ENCODE measurements at places on chromosomes 2 and 18.
A peak's percentile ranks its signal among the peaks of the same experiment; 100 is the strongest.

DNA sequence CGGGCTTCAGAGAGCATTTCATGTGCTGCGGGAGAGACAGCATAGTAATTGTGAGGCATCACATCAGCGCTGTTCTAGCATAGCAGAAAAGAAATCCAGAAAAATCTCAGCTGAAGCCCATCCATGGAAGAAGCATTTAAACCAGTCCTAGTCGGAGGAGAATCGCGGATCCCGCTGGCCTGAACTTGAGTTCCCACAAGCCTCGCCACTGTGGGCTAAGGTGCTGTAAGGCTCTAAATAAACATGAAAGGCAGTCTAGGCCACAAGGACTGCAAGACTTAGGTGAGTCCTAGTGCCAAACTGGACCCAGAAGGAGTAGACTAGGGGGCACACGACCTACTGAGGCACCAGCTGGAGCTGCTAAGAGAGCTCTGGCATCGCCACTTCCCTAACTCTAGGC, 1225.3 kb upstream of the CHAC2 start:
- no peak for DNase-seq

GRCh38 chr2:219689676-219690628, 62.5 kb downstream of the SLC4A3 start:
- DNase-seq: peak; percentile 78

DNA sequence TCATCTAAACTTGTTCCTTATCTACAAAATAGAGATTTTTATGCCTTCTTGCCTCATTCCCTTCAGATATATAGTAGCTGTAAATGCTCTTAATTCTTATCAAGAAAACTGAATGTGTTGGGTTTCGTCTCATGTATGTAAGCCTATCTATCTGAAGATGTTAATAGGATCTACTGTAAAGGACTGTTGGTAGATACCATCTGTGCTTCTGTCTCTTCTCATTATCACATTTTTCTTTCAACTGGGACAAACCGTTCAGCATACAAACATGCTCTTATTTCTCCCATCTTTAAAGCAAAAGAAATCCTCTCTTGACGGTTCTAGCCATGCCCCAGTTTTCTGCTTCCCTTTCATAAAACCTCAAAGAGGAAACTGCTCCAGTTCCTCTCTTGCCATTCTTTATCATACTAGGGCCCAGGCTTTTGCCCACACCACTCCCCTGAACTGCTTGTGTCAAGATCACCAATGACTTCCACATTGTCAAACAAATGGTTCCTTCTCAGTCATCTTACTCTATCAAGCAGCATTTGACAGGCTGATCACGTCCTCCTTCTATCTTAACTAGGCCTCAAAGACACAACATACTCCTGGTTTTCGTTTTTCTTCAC, 88.7 kb downstream of the ARHGEF33 start:
- DNase-seq: no peak

DNA sequence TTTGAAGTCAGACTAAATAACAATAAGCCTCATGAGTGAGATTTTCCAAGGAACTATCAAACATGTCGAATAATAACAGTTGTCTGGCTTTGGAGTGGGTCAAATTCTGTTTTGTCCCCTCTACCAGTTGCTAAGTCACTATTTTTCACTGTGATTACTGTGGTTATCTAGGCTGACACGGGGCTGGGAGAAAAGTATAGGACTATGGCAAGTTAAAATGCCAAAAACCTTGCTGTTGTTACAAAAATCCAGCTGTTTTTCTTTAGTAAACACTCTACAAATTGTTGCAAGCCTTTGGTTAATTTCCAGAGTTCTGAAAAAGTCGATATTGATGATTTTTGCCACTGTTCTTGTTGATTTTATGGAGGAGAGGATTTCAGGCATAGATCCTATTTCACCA, 1.5 kb downstream of the CFAP210 start:
- no peak for DNase-seq

GRCh38 chr2:62143696-62144095, 52.2 kb upstream of the B3GNT2 start:
- DNase-seq: no peak

DNA sequence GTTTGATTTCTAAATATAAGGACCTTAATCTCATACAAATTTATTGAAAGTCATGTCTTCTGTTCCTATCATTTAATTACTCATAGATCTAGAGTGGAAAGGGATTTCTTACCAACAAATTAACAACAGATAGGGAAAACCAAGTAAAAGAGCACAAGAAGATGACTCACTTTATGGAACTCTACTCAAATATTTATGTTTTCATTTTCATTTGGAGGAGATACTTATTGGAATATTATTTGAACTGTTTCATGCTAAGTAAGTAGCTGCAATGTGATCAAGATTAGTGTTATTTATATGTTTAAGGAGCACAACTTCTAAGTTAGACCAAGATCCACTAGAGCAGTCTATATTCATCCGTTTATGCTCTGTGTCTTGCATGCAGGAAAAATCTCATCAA, 1.3 kb downstream of the NT5C1B start:
- no peak for DNase-seq

GRCh38 chr18:48847807-48848486, 102.8 kb downstream of the SMAD7 start:
- DNase-seq: no peak

DNA sequence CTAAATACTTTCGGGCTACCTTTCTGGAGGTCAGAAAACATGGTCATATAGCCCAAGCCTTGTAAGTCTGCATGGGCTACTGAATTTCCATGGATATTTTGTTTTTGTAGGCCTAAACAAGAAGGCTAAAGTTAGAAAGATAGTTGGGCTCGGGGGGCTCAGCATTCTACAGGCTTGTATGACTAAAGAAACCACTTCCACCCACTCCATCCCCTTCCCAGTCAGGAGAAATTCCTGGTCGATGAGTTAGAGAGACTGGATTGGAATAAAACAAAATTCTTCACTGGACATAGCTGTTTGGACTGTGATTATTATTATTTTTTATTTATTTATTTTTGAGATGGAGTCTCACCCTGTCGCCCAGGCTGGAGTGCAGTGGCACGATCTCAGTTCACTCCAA, 539.4 kb upstream of the TNP1 start:
- DNase-seq: no peak

GRCh38 chr2:241893265-241893664, 23.7 kb downstream of the RTP5 start:
- no peak for DNase-seq

DNA sequence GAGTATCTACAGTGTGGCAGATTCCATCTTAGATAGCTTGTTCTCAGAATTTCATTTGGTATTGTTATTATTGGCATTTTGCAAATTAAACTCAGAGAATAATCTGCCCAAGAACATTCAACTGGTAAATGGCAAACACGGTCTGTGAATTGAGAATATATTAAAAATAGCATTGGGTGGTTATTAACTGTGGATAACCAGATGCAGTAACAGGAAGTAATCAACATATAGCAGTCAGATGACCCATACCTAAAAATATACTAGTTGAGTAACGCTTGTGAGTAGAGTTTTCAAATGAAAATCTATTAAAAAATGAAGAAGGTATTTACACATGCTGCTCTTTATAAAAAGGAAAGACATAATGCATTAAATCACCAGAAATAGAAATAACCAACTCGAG, 129.5 kb downstream of the ZNF804A start:
- DNase-seq: no peak

DNA sequence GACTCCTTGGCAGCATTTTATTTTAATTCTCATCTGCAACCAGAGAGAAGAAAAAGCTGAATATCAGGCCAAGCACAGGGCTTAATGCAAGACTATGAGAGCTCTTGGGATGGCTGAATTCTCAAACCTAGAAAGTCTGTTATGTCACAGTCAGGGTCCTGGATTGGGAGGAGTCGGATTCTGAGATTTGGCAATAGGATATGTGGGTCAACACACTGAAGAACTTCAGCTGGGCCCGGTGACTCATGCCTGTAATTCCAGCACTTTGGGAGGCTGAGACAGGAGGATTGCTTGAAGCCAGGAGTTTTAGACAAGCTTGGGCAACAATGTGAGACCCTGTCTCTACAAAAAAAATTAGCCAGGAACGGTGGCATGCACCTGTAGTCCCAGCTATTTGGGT, 102.4 kb downstream of the COL3A1 start:
- no peak for DNase-seq

GRCh38 chr2:42029639-42030199, 18.1 kb upstream of the PKDCC start:
- no peak for DNase-seq

DNA sequence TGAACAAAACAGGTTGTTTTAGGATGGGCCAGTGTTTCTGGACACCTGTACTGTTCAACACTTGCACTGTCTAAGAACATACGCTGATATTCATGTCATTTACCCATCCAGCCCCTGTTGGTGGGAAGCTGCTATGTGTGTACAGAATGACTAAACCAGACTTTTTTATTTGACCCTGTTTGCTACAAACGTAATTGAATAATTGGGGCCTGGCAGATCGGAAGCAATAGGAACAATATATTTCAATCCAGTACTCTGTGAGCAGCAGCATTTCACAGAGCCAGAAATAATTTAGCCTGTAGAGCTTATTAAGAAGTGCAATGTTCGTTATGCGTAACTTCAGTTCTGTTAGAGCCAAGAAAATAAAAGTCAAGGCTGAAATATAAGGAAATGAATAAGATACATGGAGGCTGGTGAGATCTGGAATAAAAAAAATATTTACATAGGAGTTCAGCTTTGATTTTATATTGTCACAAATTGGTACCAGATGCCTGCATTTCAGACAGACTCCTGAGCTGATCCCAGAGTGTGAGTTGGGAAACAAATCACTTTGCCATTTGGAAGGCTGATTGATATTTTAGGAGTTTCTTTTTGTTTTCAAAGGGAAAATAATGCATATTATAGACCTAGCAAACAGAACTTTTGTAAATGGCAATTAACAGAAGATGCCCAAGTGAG, 19.7 kb downstream of the CABLES1 start:
- DNase-seq: no peak

GRCh38 chr2:45723857-45724256, 72.4 kb downstream of the PRKCE start:
- no peak for DNase-seq

DNA sequence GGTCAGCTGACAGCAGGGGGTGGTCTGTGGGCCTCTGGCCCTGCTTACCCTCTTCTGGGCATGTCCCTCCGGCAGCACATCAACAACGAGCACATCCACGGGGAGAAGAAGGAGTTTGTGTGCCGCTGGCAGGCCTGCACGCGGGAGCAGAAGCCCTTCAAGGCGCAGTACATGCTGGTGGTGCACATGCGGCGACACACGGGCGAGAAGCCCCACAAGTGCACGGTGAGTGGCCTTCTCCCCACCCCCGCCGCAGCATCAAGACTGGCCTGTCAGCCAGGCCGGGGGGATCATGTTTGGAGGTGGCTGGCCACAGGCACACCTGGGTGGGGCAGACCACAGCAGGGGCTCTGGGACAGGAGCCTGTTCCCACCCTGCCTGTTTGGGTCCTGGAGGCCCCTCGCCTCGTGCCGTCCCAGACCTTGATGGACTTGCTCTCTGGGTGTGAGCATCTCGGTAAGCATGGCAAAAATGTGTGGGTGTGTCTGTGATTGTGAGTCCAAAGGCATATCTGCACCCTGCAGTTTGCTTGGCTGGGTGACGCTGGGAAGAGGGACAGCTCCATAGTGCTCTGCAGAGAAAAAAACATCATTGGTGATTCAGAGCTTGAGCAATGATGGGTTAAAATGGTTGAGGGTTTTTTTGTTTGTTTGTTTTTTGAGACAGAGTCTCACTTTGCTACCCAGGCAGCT, 242.8 kb downstream of the GLI2 start:
- DNase-seq: no peak

- DNase-seq: no peak
Measured at GRCh38 chr2:6793371-6793770, 72.3 kb downstream of the CMPK2 start.

- DNase-seq: no peak
Measured at GRCh38 chr18:58800582-58800981, 64.1 kb upstream of the ZNF532 start.

DNA sequence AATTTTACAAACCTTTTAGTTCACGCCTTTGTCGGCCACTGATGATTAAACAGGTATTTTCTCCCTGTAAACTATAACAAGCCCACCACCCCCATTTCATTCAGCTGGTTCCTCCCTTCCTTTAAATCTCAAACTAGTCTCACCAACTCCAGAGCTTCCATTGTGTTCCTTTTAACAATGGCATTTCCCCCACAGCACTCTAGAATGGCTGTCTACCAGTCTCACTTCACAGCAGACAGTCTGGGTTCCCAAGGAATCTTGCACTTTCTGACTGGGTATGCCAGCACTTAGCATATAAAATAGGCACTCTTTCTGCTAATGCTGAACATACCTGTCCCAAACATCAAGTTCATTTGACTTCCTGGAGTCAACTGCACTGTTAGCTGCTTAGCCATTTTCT, 75.3 kb downstream of the CCDC93 start:
- DNase-seq: no peak

DNA sequence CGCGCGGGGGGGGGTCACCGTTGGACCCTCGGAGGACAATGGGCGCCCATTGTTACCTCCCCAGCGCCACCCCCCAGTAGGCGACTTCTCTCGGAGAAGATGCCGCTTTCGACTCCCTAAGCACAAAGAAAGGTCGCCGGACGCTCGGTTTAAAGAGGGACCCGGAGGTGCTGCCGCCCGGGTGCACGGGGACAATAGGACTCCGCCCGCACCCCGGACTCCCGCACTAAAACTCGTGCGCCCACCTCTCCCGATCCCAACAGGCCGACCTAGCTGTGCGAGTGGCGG, 318 bp upstream of the CDC42EP3 start:
- no peak for DNase-seq

DNA sequence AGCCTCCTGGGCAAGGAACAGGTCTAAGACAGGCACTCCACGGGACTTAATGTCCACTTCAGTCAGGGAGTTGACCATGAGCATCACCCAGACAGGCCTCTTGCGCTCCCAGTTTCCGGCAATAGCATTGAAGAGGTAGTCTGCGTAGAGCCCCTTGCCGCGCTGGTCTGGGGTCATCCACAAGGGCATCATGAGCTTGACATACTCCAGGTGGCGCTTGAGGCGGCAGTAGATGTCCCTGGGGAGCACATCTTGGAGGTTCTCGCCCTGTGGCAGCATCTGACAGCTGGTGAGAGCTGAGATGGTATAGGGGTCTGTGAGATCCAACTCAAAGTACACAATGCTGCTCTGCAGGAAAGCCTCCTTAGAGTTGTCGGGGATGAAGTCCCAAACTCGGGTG, 10.6 kb downstream of the TRABD2A start:
- DNase-seq: no peak

GRCh38 chr2:109256921-109257320, 127.9 kb downstream of the SH3RF3 start:
- DNase-seq: no peak

GRCh38 chr2:240042740-240043139, 10.6 kb downstream of the OR6B3 start:
- DNase-seq: no peak

- DNase-seq: peak; percentile 64
Measured at GRCh38 chr18:76491473-76491775, 3.6 kb downstream of the ZNF516 start.

GRCh38 chr2:120267348-120267747, 14.7 kb downstream of the RALB start:
- DNase-seq: no peak
